Activated CD4-positive, alpha-beta T cell treated with anti-CD3 and anti-CD28 coated beads, Interleukin-2, amount 50 U/mL, for 24 hours (primary cell): ENCODE measurements at places on chromosomes 6 and 20.

DNA sequence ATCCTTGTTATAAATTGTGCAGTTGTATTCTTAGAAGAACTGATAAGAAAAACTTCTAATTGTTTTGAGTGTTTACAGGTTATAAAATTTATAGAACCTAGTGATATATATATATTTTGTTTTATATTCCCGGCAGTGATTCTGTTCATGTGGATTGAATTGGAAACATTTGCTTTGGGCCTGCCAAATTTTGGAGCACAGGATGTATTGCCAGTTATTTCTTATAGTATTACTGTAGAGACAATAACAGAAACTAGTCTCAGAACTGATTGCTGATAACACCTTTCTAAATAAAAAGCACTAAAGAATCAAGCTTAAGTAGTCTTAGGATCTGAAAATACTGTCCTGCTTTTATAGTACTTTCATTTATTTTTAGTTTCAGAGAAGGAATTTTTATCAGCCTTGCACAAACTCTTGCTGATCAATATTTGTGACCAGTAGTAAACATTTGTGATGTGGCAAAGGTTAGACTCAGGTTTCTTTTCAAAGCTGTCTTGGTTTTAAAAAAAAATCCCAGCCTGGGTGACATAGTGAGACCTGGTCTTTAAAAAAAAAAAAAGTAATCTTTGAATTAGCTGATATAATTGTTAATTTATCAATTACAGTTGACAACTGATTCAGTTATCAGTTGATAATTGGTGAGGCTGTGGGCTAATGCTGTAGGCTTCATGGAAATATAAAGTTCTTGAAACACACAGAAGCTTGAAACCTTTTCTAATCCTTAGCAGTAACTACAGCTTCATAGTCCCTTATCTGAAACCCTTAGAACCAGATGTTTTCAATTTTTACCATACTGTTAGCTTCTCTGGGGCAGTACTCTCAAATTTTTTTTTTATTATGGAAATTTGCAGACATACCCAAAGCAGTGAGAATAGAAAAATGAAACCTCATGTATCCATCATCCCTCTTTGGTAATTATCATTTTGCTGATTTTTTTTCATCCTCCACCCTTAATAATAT, 42.4 kb downstream of the RNGTT start:
- no peak for DNase-seq

DNA sequence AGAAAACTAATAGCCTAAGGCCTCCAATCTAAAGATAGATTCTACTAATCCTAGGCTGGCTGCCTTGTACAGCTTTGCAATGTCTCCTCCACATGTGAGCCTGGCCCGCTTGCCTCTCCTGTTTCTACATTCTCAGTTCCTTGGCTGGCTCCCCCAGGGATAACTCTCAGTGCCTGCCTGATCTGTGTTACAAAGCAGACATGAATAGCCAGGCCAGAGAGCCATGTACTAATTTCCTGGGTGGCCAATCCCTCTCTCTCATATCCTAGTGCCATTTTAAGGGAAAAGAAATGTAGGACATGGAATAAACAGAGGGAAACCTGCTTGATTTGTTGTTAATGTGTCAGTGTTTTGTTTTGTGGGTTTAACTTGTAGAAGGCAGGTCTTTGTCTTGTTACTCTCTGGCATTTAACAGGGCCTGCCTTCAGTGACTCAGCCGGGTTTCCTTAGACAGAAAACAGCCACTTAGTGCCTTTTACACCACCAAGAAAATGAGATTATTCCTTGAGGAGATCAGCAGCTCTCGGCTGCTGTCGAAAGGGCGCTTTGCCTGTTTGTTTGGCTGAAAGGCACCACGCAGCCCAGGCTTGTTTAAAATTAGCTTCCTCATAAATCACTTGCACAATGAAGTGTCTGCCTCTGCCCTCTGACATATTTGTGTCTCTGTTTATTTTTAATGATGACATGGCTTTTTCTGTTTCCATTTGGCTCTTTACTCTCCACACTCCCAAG, 702.7 kb downstream of the MAFB start:
- no peak for DNase-seq

DNA sequence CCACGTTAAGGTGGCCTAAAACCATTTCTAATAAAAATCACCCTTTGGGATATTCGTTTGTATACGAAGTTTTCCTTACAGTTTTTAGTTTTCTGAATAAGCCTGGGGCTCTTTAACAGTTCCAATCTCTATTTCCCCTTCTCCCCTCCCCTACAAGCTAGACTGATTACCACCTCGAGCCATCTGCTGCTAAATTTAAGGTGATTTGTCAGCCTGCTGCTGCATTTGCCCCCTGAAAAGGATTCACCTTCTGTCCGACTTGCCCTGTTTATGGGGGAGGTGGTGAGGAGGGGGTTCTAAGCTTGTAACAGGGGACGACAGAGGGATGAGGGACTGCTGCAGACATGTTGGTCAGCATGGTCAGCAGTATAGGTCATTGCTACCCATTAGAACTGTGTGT, 146.3 kb downstream of the JARID2 start:
- DNase-seq, result no peak

- no peak for DNase-seq
Measured at GRCh38 chr6:128241216-128241615, 279.2 kb downstream of the PTPRK start.

- no peak for DNase-seq
Measured at GRCh38 chr20:25296094-25297093, 48.5 kb downstream of the PYGB start.

DNA sequence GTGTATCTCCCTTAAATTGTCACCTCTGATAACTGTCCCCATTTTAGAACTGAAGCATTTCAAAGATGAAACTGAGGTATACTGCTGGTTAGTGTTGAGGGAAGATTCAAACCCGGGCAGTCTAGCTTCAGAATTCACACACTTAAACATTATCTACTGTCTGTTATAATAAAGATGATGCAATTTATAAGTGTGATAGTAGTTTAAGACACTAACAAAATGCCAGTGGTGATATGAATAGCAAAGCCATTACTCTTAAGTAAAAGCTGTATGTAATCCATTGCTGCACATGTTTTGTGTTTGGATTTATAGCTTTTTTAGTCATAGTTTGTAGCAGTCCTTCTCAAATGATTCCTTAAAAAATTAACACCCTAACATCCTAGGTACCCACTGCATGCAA, 19.8 kb downstream of the USP45 start:
- no peak for DNase-seq

- DNase-seq, result no peak
Measured at GRCh38 chr6:53766930-53767329, 27.9 kb upstream of the LRRC1 start.

GRCh38 chr6:42367353-42368011, 84.2 kb downstream of the TRERF1 start:
- no peak for DNase-seq

DNA sequence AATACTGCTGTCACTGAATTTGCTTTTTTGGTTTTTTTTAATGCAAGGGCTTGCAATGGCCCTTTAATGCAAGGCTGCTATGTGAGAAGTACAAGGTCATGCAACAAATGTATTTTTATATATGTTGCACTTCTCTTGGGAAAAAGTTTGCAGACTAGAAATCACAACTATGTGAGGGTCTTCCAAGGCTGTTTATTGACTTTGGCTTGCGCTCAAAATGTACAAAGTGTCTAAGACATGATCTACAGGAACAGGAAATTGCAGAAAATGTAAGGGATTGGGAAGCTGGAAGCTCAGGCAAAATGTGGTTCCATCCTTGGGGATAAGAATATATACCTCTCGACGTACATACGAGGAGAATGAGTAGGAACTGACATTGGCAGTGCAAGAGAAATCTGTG, 92.2 kb upstream of the F13A1 start:
- DNase-seq, result no peak

DNA sequence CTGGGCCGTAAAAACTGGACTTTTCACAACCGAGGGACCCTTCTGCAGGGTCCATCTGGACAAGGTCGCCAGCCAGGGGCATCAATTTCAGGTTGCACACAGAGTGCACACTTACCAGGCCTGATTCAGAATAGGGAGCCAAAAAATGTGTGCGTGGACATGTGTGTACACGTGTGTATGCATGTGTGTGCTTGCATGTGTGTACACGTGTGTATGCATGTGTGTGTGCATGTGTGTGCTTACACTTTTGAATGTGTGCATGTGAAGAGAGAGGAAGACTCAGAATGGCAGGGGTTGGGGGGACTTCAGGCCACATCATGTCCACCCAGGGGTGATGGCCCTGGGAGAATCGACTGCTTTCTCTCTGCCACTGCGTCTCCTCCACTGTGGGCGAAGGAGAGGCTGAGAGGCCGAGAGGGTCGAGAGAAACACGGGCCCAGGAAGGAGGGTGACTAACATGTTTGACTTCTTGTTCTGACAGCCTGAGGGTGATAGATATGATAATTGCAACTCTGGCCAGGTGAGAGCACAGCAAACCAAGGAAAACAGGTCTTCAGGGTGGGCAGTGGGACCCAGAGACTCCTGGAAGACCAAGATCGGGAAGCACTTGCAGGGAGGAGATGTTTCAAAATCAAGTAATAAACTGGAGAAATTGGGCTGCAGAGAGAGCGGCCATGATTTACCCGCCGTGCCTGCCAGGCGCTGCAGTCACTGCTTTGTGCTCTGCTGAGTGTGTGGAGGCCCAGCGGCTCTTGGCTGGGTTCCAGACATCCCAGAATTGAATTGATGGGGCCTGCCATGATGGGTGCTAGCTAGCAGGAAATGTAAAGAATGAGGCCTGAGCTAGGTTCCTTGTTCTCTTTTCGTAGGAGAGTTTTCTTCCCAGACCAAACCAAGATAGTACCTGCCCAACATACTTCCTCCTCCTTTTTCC, 310.8 kb downstream of the QKI start:
- no peak for DNase-seq

GRCh38 chr6:163329991-163330390, 84.5 kb upstream of the QKI start:
- DNase-seq, result no peak

DNA sequence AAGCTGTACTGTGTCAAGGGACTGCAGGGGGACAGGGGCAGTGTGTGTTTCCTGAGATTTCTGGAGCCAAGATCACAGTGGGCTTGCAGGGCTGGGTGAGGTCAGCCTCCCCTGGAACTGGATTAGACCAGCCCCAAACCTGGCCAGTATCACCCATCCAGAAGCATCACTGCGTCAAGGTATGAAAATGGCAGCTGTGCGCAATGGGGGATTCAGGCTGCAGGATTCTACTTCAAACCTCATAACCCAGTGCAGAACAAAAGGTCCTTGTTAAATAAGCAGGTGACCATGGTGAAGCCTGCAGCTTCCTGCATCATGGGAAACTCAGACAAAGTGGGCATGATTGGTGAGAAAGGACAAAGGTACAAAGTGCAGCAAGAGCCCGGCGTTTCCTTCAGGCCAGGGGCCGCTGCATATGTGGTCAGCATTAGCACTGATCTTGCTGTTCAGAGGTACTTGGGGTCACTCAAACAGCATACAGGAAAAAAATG, 33.4 kb downstream of the TRAF3IP2 start:
- no peak for DNase-seq

GRCh38 chr20:2631228-2631627, 21.2 kb upstream of the NOP56 start:
- no peak for DNase-seq

DNA sequence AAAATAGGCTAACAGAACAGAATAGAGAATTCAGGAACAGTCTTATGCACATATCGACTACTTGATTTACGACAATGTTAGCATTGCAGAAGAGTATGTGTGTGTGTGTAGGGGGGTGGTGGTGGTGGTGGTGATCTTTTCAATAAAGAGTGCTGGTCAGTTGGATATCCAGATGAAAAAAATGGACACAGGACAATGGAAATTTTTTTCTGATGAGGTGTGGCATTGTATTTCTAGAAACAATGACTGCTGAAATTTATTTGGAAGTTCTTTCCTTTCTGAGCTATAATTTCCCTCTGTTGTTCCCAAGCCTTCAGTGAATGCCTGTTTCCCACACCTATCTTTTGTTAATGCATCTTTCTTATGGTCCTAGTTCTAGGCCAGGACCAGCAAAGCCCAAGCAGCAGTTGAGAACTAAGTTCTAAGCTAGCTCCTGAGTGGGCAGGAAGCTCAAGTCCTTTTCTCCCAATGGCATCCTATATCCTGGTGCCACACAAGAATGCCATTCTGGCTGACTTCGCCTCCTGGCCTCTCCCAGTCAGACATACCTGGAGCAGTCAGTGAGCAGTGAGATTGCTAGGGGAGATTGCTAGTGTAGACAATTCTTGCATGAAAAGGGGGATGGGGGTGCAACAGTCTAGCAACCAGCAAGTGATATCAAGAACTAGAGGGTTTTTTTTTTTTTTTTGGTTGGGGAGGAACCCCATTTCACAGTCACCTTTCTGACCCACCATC, 1.2 kb upstream of the TOX2 start:
- no peak for DNase-seq

DNA sequence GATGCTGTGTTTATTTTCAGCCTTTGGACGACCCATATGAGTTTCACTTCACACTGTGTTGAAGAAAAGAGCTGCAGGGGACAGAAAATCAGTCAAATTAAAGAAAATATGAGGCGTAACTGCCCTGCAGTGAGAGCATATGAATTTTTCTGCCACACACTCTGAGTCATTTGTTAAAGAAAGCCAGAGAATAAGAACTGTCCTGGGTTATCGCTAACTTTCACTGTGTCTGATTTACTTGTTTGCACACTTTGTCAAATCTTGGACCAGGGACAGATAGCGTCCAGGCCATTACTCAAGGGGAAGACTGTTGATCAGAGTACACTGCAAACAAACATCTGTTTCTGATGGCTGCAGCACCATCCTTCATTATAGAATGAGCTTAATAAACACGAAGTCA, 126.8 kb upstream of the AGPAT4 start:
- DNase-seq, result no peak

DNA sequence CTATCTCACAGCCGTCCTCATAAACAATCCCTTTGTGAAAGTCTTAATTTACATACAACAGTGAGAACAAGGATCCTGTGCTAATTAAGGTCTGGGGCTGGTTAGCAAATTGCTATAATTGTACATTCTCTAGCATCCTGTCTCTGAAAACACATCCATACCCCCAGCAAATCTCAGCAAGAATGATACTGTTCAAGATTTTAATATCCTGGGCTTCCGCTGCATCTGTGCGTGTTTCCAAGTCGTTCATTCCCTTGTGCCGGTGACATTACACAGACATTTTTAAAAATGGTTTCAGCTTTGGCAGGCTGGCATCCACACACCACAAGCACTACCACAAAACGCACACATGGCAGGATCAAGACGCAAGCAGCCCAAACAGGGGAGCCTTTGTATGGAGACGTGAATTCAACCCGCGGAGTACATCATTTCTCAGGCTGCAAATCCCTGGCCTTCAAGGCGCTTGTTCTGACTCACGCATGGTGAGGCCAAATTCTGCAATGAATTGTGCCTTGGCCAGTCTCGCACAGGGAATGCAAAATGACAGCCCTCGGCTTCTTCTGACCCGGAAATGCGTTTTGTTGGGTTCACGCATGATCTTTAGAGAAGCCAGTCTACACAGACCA, 20.3 kb downstream of the ZMYND8 start:
- DNase-seq, result no peak

- DNase-seq, result no peak
Measured at GRCh38 chr6:18842534-18842933, 455.4 kb downstream of the RNF144B start.

DNA sequence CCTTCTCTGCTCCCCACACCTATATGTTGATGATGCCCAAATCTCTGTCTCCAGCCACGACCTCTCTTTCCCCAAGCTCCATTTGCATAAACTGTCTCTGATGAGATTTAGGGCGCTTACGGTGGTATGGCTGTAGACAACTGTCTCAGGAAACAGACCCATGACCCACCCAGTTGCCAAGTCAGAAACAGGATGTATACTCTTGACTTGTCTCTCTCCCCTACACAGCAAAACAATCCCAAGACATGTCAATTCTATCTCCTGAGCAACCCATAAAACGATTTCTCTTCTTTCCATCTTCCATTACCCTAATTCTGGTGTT, 13.9 kb downstream of the GNL1 start:
- no peak for DNase-seq

GRCh38 chr6:135883045-135883444, 31.5 kb downstream of the PDE7B start:
- no peak for DNase-seq
